ENCODE measurements at places on chromosomes 4 and X. TPM values are rescaled to one million over a fixed set of nuclear protein-coding genes. Genes with fewer than 3 reads are reported as not detected.

Gene TRPC5OS
- total RNA-seq = not detected

Gene ARL13A
- total RNA-seq = not detected

Gene TBC1D25
- total RNA-seq = 8.8 TPM

Gene FRG2
- not detected for total RNA-seq

Gene PIR
- total RNA-seq = 46.6 TPM

Gene GPC3
- not detected for total RNA-seq

Gene NRK
- total RNA-seq = not detected

Gene P2RY8
- not detected for total RNA-seq

Gene XAGE1A
- total RNA-seq = 216 TPM

Gene ZRSR2
- total RNA-seq = 6.9 TPM

Gene SMIM31
- not detected for total RNA-seq

Gene VCX2
- 37.1 TPM for total RNA-seq

Gene PRR32
- not detected for total RNA-seq

Gene IL1RAPL2
- not detected for total RNA-seq

Gene QDPR
- total RNA-seq = 28.5 TPM

Gene GPR50
- total RNA-seq = not detected

Gene STK32B
- total RNA-seq = 28.3 TPM

Gene PRDM5
- total RNA-seq = 3.2 TPM

Gene REELD1
- total RNA-seq = not detected

Gene ZAR1
- 1.1 TPM for total RNA-seq

Gene GUCY1B1
- not detected for total RNA-seq

Gene SEPTIN6
- total RNA-seq = 15.3 TPM

Gene NSUN7
- not detected for total RNA-seq

Gene ZNF595
- total RNA-seq = 46.1 TPM

Gene DUSP21
- not detected for total RNA-seq

Gene ASB5
- not detected for total RNA-seq

Gene CDK16
- total RNA-seq = 110 TPM

Gene CYLC1
- total RNA-seq = not detected

Gene NXF2
- 2.0 TPM for total RNA-seq

Gene PIM2
- total RNA-seq = 21.2 TPM

Gene SSX2B
- total RNA-seq = 24.9 TPM

Gene C4orf36
- not detected for total RNA-seq

Gene PDE6B
- 4.5 TPM for total RNA-seq

Gene TMEM35A
- not detected for total RNA-seq

Gene XPNPEP2
- not detected for total RNA-seq

Gene H2BW2
- total RNA-seq = not detected

Gene PJA1
- total RNA-seq = 14.2 TPM

Gene LNX1
- 3.4 TPM for total RNA-seq

Gene CT45A3
- 205 TPM for total RNA-seq

All from A375 (cell line).